ENCODE measurements at places on chromosomes 13 and 19. TPM values are rescaled to one million over a fixed set of nuclear protein-coding genes. Genes with fewer than 3 reads are reported as not detected.

DNA sequence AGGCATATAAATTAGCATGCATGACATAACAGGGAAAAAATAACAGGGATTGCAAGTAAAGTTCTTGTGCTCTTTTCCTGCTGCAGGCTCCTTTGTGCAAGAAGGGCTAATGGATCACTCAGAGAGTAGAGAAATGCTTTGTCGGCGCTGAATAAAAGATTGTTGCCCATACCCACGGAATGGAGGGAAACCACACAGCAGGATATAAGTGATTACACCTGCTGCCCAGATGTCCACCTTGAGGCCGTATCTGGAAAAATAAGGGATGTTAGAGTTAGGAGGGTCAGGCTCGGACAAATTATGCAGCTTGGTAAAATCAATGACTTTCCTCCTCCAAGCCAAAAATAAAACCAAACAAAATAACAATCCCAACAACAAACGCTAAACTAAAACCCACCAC, 322.3 kb downstream of the DCLK1 start:
- DNase-seq, result no peak
- H3K4me1 ChIP-seq, result no peaks in the 10 kb centered on the region
- no peaks in the 10 kb centered on the region for H3K36me3 ChIP-seq

DNA sequence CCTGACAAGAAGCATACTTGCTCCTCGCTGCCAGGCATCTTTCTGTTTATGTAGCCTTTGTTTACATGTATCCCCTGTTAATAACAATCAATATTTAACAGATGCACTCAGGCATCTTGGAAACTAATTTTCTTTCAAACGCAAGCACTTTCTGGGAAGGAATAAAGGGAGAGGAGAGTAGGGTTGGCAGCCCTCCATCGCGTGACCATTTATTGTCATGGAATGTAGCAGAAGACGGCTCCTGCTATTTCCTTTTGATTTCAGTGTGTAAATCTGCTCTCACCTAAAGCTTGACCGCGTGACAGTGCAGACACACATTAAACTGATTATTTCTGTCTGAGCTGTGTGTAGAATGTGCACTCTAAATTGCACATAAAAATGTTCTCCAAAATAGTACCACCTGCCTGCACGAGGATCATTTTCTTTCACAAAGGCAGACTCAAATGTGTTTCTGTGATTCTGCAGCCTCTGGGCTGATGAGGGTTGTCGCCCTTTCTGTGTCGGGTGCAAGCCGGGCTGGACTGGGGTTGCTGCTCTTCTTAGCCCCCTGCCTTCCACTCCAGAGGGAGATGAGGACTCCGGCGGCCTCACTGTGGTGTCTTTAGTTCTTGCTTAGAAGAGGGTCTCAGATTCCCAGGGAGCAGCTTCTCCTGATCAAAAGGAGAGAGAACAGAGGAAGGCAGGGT, 223.5 kb upstream of the MAB21L1 start:
- no peak overlapping the region for H3K27ac ChIP-seq
- no peak for DNase-seq
- H3K27me3 ChIP-seq, result peaks cover 1% of the 10 kb centered on the region
- H3K36me3 ChIP-seq, result no peaks in the 10 kb centered on the region
- H3K4me3 ChIP-seq, result no peak overlapping the region

DNA sequence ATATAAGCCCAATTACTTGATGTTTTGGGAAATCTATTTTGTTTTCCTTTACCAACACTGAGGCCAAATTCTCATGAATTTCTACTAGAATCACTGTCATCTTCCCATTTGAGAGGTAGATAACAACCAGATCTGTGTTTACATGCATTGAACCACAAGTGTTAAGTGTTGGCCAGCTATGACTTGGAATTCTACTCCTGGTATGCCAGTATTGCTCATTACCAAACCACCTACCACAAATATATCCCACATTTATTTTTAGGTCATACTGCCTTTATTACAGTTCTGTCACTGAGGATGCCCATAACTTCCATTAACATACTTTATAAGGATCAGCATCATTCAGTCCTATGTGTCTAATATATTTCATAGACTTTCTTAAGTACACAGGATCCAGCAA, 328.9 kb downstream of the DIAPH3 start:
- H3K27ac ChIP-seq, result no peak overlapping the region
- DNase-seq, result no peak
- H3K4me1 ChIP-seq, result no peaks in the 10 kb centered on the region
- H3K36me3 ChIP-seq, result peaks cover 1% of the 10 kb centered on the region

DNA sequence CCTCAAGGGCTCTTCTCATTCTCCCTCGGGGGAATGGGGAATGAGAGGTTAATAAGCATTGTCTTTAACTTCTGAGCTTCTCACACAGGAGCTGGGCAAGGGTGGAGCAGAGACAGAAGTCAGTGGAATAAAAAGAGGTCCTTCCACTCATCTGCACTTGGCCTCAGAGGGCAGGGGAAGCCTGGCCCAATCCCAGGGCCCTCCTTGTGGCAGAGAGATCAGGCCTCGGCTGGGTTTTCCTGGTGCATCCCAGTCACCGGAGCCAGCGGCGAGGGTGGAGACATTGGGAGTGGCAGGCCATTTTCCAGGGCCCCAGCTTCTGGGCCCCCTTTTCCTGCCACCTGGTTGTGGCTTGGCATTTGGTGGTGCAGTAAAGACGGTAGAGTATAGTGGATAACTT, 10.6 kb downstream of the CALM3 start:
- H3K4me1 ChIP-seq, result peaks cover 48% of the 10 kb centered on the region
- peak overlapping the region; percentile 89 for H3K27ac ChIP-seq
- H3K27me3 ChIP-seq, result no peaks in the 10 kb centered on the region
- peak; percentile 73 for DNase-seq
- peaks cover 51% of the 10 kb centered on the region for H3K36me3 ChIP-seq

GRCh38 chr19:30386551-30387143, 14.5 kb downstream of the ZNF536 start:
- no peak overlapping the region for H3K4me3 ChIP-seq
- no peaks in the 10 kb centered on the region for H3K4me1 ChIP-seq
- no peak for DNase-seq
- H3K36me3 ChIP-seq, result no peaks in the 10 kb centered on the region
- peaks cover under 1% of the 10 kb centered on the region for H3K27me3 ChIP-seq

The MIER2 gene
- 32.0 TPM for total RNA-seq

The GRIN2D gene
- total RNA-seq, result 0.26 TPM
